Stimulated activated CD4-positive, alpha-beta T cell treated with anti-CD3 and anti-CD28 coated beads, Interleukin-1b, Interleukin-23, amount 100 ng/mL, for 48 hours (primary cell): ENCODE measurements at places on chromosomes 1 and 21.

GRCh38 chr1:84121360-84121759 is 22.7 kb upstream of the PRKACB start:
- DNase-seq = no peak

- DNase-seq = no peak
These were observed 44.7 kb upstream of the GJA5 start for GRCh38 chr1:147804942-147805723.

DNA sequence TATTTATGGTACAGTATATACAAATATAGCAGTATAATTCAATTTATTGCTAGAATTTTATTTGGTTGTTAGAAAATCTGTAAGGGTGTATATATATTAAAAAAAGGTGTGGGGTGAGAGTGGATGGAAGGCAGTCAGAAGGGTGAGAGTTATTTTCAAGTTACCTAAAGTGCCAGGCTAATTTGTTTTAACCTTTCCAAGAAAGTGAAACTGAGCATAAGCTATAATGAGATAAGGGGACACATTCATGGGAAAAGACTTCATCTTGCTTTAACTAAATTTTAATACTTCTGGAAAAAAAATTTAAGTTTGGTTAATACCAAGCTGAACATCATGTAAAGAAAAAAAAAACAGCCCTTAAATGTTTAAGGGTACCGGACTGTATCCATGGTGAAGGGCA is 4.9 kb downstream of the TEX38 start:
- DNase-seq = no peak

GRCh38 chr1:62417351-62417999 is 19.4 kb upstream of the USP1 start:
- no peak for DNase-seq

DNA sequence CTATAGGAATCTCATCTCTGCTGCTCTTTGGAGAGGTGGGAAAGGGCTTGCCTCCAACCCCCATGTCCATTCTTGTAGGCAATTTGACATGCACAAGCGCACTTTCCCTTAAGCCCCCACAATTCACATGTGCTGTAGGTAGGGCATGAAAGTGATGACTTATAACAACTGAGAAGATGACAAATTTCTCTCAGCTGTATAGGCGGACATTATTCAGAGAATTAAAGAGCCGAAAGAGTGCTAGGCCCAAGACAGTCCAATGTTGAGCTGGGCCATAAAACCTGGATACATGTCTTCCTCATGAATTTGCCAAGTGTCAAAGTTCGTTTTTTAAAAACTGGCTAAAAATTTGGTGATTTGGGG is 106.3 kb upstream of the LYPLAL1 start:
- no peak for DNase-seq

DNA sequence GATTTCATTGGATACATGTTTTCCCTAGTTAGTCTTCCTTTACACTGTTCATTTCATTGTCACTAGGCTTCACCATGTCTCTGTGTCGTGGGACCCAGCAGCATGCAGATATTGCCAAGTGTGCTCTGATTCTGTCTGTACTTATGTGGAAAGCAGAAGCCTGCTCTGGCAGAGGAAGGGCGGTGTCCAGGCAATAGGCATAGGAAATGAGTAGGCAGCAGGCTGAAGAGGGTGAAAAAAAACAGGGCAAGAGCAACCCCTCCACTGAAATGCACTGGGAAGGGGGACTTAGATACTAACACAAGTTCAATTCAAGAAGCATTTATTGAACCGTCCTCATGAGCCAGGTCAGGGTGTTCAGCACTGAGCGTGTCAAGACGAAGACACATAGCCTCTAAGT is 85.2 kb upstream of the VAV3 start:
- DNase-seq = no peak

- no peak for DNase-seq
These were observed 165.0 kb downstream of the TRIM33 start for GRCh38 chr1:114345930-114346479.

DNA sequence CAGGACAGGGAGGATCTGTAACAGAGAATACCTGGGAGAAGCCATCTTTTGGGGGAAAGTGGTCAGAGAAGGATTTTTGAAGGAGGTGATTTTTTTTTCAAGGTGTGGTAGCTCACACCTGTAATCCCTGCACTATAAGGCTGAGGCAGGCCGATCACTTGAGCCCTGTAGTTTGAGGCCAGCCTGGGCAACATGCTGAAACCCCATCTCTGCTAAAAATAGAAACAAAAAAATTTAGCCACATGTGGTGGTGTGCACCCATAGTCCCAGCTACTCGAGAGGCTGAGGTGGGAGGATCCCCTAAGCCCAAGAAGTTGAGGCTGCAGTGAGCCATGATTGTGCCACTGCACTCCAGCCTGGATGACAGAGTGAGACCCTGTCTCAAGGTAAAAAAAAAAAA is 67.4 kb upstream of the ARTN start:
- no peak for DNase-seq

DNA sequence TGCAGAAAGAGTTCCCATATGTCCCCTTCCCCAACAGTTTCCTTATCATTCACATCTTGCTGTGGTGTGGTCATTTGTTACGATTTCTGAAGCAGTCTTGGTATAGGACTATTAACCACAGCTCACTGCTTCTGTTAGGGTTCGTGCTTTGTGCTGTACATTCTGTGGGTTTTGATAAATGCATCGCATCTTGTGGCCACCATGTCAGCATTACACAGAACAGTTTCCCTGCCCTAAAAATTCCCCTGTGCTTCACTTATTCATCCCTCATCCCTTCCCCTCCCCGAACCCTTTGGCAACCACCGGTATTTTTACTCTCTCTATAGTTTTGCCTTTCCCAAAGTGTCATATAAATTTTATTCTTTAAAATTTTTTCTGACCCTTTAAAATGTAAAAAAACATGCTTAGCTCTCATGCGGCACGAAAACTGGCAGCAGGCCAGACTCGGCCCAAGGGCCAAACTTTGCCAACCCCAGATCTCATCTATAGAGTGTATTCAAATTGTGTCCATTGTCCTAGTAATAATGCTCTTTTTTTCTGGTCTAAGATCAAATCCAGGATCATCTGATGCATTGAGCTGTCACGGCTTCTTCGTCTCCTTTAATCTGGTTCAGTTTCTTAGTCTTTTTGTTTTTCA is 78.2 kb downstream of the SIM2 start:
- DNase-seq = no peak

- DNase-seq = no peak
These were observed 8.9 kb downstream of the KIF17 start for GRCh38 chr1:20708891-20709290.

DNA sequence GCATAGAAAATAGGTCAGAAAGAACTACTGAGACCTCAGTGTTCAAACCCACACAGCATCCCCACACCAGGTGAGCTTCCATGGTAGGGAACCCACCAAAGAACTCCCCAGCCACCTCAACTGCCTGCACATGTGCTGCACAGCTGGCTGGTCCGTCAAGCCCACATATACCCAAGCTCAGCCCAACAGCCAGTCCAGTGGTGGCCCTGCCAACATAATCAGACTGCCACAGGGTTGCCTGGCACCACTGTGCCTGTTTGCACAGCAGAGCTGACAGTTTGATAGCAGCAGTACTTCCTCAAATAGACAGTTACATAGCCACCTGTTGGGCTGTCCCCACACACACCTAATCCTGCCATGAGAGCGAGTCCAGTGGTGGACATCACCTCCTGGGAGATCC is 283.3 kb upstream of the PRMT6 start:
- no peak for DNase-seq

DNA sequence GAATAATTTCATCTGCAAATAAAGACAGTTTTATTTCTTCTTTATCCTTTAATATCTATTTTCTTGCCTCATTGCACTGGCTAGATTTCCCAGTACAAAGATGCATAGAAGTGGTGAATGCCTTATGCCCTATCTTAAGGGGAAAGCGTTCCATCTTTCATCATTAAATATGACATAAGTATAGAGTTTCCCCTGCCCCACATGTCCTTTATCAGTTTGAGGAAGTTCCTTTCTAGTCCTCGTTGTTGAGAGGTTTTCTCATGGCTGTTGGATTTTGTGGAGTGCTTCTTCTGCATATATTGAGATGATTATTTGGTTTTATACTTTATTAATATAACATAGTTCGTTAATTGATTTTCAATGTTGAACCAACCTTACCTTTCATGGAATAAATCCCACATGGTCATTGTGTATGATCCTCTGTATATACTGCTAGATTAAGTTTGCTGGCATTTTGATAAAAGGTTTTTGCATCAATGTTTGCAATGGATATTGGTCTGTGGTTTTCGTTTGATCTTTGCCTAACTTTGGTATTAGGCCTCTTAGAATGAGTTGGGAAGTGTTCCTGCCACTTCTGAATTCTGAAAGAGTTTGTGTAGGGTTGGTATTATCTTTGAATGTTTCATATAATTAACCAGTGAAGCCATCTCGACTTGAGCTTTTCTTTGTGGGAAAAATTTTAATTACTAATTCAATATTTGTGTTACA is 15.6 kb downstream of the PRKACB start:
- no peak for DNase-seq

- no peak for DNase-seq
These were observed 134.2 kb downstream of the GDAP2 start for GRCh38 chr1:117795190-117795589.

- no peak for DNase-seq
These were observed 39.7 kb downstream of the TMCC2 start for GRCh38 chr1:205267306-205267902.

DNA sequence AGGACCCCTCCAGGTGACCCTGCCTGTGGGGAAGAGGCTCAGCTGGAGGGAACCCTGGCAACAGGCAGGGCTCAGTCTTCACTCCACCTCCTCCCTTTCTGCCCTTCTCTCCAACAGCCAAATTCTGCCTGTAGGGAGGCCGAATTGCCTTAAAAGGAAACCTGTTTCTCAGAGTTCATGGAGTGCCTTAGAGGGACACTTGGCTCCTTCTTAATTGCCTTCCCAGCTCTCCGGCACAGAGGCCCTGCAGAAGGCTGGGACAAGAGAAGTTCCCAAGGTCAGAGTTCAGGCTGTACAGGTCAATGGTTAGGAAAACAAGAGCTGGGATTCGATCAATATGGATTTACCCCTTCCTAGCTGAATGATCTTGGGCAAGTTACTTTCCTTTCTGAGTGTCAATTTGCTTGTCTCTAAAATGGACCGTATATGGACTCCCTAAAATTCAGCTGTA is 6.2 kb downstream of the CSRP1 start:
- DNase-seq = no peak

DNA sequence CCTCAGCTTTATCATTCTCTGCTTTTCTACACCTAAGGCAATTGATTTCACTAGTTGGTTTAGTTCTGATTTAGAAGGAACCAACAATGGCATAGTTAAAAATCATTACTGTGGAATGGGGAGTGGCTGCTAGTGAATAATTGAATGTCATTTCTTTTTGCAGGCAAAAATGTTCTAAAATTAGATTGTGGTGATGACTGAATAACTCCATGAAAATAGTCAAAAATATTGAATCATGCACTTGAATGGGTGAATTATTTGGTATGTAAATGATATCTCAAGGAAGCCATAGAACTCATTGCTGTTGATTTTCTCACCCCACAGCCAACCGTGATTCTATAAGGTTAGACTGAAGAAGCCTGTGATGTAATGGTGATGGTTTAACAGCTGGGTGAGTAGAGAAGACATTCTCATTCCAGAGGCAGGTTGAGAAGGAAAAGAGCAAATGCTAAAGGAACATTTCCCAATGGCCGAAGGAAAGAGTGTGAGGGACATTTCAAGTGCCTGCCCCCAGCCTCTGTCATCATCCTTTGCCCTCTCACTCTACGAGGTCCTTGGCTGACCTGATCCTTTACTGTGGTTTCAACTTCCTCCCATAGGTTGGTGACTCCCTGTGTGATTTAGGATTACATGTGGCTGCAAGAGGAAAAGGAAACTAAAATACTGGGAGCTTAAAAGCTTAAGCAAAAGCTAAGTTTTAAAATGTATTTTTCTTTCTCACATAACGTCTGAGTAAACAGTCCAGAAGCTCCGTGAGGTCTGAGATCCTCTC is 12.5 kb downstream of the OVAAL start:
- DNase-seq = no peak

DNA sequence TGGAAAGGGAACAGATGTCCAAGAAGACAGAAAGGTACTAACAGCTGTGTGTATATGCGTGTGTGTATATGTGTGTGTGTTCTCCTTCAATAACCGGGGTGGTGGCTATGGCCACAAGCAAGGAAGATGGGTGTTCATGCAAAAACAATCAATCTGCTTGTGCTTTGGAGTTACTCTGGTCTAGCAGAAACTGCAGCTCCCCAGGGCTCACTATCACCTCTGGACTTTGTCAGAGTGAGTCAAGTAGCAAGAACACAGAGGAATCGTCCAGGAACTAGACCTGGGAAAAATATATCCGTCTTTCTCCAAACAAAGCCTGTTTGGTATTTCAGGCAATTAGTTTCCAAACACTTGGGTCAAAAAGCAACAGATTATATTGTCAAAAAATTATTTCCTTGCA is 68.6 kb downstream of the GNG12 start:
- DNase-seq = no peak

GRCh38 chr1:211650904-211651303 is 24.5 kb downstream of the NEK2 start:
- no peak for DNase-seq
